CD4-positive, alpha-beta T cell (primary cell): ENCODE measurements at places on chromosomes 16 and 17.

DNA sequence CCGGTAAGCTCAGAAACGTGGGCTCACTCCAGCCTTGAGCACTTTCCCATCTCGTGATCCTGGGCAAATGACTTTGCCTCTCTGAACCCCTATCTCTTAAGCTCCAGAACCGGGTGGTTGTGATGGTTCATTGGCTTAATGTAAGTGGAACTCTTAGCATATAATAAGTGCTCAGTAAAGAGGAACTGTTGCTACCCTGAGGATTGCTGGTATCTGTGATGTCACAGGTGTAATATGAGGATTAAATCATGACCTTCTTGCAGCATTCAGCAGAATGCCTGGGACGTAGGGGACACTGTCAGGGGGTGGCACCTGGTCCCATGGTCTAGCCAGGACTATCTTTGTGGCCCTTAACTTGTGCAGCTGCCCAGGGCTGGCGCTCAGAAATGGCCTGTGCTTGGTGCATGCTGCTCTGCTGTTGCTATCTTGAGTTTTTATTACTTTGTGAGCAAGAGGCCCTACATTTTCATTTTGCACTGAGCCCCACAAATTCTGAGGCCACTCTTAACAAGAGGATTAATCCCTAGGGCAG is 68.8 kb downstream of the SREBF1 start:
- H3K27me3 ChIP-seq, result no peaks in the 10 kb centered on the region
- DNase-seq, result no peak
- no peak overlapping the region for H3K27ac ChIP-seq
- H3K4me1 ChIP-seq, result peaks cover 11% of the 10 kb centered on the region
- peaks cover 5% of the 10 kb centered on the region for H3K36me3 ChIP-seq
- no peak overlapping the region for H3K4me3 ChIP-seq

DNA sequence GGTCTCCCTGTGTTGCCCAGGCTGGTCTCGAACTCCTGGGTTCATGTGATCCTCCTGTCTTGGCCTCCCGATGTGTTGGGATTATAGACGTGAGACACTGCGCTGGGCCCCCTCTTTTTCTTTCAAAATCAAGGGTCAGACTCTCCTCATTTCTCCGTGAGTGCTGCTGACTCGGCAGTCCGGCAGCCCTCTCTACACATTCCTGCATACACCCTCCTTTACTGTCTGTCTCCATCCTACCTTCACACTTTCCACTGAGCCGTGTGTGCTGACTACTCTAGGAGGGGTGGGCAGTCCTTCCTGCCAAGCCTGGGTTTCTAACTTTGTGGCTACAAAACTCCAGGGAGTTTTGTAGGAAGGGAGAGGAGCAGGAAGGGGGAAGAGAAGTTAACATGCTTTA is 195.2 kb downstream of the PARN start:
- H3K4me3 ChIP-seq, result no peak overlapping the region
- no peak overlapping the region for H3K27ac ChIP-seq
- no peak for DNase-seq
- peaks cover 15% of the 10 kb centered on the region for H3K4me1 ChIP-seq

DNA sequence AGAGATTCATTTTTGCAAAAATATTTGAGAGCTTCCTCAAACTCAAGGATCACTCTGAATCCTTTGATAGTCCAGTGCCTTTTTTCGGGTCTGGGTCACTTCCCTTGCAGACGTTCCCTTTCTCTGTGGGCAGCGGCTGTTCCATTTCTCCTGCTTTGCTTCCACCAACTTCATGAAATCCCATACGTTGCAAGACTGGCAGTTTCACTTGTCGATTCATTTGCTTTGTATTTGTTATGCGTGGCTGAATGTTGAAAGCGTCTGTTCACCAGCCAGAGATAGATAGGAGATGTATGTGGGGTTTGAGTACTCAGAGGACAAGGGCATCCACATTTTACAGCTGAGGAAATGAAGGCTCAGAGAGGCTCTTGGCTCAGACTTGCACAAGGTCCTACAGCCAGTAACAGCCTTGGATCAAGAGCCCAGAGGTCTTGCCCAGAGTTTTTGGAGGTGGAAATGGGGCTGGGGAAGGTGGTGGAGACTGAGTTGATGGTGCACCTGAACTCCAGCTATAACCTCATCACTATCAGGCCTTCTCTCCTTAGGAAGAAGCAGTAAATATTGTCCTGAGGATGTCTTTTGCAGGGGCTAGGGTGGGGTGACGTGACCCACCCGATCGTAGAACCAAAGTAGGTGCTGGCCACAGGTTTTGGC is 1.3 kb upstream of the CCDC102A start:
- peaks cover 75% of the 10 kb centered on the region for H3K4me1 ChIP-seq
- H3K36me3 ChIP-seq, result no peaks in the 10 kb centered on the region
- H3K4me3 ChIP-seq, result peak overlapping the region; percentile 59
- peak overlapping the region; percentile 65 for H3K27ac ChIP-seq

GRCh38 chr17:17569691-17570090 is 21.8 kb downstream of the PEMT start:
- H3K27ac ChIP-seq, result no peak overlapping the region
- no peak for DNase-seq
- H3K4me3 ChIP-seq, result no peak overlapping the region
- peaks cover 2% of the 10 kb centered on the region for H3K36me3 ChIP-seq
- no peaks in the 10 kb centered on the region for H3K4me1 ChIP-seq
- no peaks in the 10 kb centered on the region for H3K27me3 ChIP-seq

DNA sequence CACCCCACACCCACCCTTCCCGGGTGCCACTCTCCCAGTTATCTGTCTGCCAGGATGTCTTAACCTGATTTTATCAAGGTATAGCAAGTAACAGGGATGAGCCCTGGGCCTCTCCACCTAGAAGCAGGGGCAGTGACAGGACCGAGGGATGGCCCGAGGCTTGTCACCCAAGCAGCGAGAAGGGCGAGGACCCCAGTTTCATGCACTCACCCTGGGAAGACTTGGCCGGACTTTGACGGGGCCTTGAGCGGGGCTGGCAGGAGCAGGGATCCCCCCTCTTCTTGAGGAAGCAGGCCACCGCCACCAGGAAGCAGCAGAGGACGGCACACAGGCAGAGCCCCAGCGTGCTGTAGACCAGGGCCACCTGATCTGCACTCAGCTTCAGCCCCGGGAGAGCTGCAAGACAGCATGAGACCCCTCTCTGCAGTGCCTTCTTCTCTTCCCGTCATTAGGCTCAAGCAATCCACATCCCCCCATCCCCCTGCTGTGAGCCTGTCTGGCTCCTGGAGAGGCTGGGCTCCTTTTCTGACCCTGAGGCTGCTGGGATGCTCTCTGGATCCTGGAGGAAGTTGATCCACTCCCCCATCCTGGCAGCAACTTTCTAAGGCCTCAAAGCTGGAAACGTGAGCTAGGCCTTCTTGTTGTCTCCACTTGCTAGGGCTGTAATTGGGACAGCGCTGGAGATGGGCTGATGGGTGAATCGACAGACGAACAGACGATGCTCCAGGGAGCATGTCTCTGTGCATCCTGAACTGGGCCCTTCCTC is 31.6 kb downstream of the TNFRSF13B start:
- no peak overlapping the region for H3K27ac ChIP-seq
- no peaks in the 10 kb centered on the region for H3K27me3 ChIP-seq
- DNase-seq, result no peak
- H3K4me3 ChIP-seq, result no peak overlapping the region
- H3K4me1 ChIP-seq, result no peaks in the 10 kb centered on the region

DNA sequence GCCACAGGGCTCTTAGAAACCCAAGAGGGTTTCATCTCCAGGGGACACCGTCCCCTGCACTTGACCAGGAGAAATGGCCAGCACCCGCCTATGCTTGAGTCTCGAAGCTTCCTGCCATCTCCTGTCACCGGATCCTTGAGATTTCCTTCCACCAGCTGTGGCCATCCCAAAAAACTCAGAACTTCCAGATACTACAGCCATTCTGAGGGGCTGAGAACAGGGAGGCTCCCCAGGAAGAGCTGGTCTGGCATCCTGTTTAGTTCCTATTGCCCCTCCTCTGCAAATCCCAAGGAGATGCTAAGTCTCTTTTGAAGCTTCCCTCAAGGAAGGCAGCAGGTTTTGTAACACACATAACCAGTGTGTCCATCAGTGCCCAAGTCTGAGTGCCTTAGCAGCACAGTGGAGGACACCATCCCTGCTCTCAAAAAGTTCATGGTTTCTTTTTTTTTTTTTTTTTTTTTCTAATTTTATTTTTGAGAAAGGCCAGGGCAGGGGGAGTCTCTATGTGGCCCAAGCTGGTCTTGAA is 2.0 kb downstream of the UBALD2 start:
- no peak for DNase-seq
- no peaks in the 10 kb centered on the region for H3K27me3 ChIP-seq

- no peaks in the 10 kb centered on the region for H3K27me3 ChIP-seq
- H3K4me3 ChIP-seq, result no peak overlapping the region
- no peaks in the 10 kb centered on the region for H3K36me3 ChIP-seq
- DNase-seq, result no peak
- no peak overlapping the region for H3K27ac ChIP-seq
These were observed 96.6 kb downstream of the CYB561 start for GRCh38 chr17:63349478-63350000.

DNA sequence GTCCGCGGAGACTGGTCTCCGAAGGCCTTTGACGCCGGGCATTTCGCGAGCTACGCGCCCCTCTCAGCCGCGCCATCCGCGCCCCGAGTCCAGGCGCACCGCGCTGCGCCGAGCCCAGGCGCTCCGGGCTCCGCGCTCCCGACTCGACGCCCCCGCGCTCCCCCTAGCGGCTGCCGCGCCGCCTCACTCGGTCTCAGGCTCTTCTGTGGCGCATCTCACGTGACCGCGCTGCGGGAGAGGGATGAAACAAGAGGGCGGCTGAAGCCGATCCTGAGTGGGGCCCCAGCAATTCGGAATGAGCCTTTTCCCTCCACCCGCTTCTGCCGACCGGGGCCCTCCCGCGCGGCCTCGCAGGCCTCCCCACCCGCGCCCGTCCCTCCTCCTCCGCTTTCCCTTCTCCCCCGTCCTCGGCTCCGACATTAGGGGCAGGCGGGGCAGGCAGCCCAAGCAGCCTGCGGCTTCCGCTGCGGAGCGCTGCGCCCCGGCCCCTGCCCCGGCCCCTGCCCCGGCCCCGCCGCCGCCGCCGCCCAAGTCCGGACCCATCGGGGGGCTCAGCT is 42.5 kb upstream of the AMZ2 start:
- H3K27me3 ChIP-seq, result no peaks in the 10 kb centered on the region
- peaks cover 33% of the 10 kb centered on the region for H3K4me1 ChIP-seq
- peak overlapping the region; percentile 70 for H3K4me3 ChIP-seq

- no peaks in the 10 kb centered on the region for H3K27me3 ChIP-seq
- no peak for DNase-seq
- peaks cover 7% of the 10 kb centered on the region for H3K36me3 ChIP-seq
- peaks cover 9% of the 10 kb centered on the region for H3K4me1 ChIP-seq
- H3K4me3 ChIP-seq, result no peak overlapping the region
These were observed 3.9 kb upstream of the WFIKKN1 start for GRCh38 chr16:626787-627453.

GRCh38 chr17:32529604-32530003 is 42.8 kb downstream of the CDK5R1 start:
- H3K27ac ChIP-seq, result no peak overlapping the region
- H3K4me3 ChIP-seq, result no peak overlapping the region
- DNase-seq, result no peak
- H3K36me3 ChIP-seq, result no peaks in the 10 kb centered on the region
- no peaks in the 10 kb centered on the region for H3K27me3 ChIP-seq

- H3K36me3 ChIP-seq, result no peaks in the 10 kb centered on the region
- no peak for DNase-seq
- H3K27me3 ChIP-seq, result no peaks in the 10 kb centered on the region
- H3K27ac ChIP-seq, result no peak overlapping the region
- no peaks in the 10 kb centered on the region for H3K4me1 ChIP-seq
- no peak overlapping the region for H3K4me3 ChIP-seq
These were observed 21.6 kb upstream of the STH start for GRCh38 chr17:45977506-45977824.

GRCh38 chr17:64133546-64134215 is 3.7 kb upstream of the ERN1 start:
- H3K4me3 ChIP-seq, result no peak overlapping the region
- H3K27ac ChIP-seq, result no peak overlapping the region
- H3K4me1 ChIP-seq, result peaks cover 26% of the 10 kb centered on the region
- no peaks in the 10 kb centered on the region for H3K27me3 ChIP-seq
- peak; percentile 28 for DNase-seq

- H3K36me3 ChIP-seq, result no peaks in the 10 kb centered on the region
- no peak for DNase-seq
- H3K4me3 ChIP-seq, result no peak overlapping the region
- H3K27me3 ChIP-seq, result no peaks in the 10 kb centered on the region
- no peak overlapping the region for H3K27ac ChIP-seq
These were observed 55.4 kb upstream of the PVALEF start for GRCh38 chr17:81109957-81110356.

DNA sequence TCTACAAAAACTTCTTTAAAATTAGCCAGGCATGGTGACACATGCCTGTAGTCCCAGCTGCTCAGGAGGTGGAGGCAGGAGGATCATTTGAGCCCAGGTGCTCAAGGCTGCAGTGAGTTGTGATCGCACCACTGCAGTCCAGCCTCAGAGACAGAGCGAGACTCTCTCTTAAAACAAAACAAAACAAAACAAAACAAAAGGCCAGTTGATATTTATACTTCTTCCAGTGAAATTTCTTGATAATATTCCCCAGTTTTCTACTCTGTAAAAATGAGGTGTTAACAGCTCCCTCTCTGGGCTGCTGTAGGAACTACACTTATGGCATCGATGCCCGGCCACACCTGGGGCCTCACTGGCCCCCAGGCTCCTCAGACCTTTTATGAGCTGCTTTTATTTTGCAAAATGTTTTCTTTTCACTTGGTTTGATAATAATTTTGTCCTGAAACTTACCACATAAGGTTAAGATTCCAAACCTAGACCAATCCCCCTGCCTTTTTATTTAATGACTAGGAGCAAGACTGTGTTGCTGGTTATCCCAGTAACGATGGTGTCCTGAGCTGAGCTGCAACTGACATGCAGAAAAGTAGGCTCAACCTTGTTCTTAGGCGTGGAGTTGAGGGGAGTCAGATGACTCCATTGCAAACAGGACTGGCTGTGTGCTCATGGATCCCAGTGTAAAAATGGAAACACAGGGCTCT is 17.6 kb downstream of the MAPK8IP3 start:
- H3K27me3 ChIP-seq, result no peaks in the 10 kb centered on the region
- peaks cover 40% of the 10 kb centered on the region for H3K36me3 ChIP-seq
- DNase-seq, result peak; percentile 61
- peaks cover 51% of the 10 kb centered on the region for H3K4me1 ChIP-seq
- no peak overlapping the region for H3K4me3 ChIP-seq

DNA sequence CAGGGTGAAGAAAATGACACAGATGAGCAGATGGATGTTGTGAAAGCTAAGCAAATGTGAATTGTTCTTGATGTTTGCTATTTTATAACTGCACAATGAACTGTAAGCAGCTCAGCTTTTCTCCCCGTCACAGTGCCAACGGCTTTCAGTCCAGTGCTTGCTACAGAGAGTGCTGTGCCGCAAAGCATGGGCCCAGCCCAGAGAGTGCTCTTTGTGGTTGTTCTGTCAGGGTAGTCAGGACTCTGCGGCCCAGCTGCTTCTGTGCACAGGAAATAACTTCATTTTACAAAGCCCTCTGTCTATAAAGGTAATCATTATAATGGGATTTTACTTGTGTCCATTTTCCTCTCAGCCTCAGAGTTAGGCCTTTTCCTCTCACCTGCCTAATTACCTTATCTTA is 39.1 kb downstream of the CDRT15 start:
- peak overlapping the region; percentile 21 for H3K4me3 ChIP-seq
- peak; percentile 69 for DNase-seq
- H3K27me3 ChIP-seq, result no peaks in the 10 kb centered on the region
